Endothelial cell (in vitro differentiated cells): ENCODE measurements at places on chromosomes 7 and 10.

DNA sequence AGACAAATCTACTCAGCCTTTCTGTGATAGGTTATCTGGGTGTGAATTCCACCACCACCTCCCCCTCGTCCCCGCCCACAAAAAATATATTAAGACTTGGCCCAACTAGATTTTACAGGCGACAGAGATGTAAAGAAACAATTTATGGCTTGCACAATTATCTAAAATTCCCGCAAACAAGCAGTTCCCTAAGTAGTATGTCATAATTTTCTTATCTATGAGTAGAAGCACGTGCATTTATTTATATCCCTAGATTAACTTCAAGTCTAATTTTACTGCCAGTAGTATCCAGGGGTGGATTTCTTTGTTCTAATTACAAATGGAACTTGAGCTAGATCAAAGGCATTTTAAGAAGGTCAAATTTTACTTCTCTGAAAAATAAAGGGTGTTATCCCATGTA lies 1.7 kb downstream of the TSPAN12 start:
- peaks cover 11% of the 10 kb centered on the region for H3K36me3 ChIP-seq
- DNase-seq = no peak
- H3K27me3 ChIP-seq = peaks cover 6% of the 10 kb centered on the region
- peak overlapping the region; percentile 74 for H3K27ac ChIP-seq
- peaks cover 20% of the 10 kb centered on the region for H3K4me1 ChIP-seq

GRCh38 chr10:67471022-67471421 lies 225.0 kb downstream of the CTNNA3 start:
- H3K27me3 ChIP-seq = no peaks in the 10 kb centered on the region
- H3K36me3 ChIP-seq = no peaks in the 10 kb centered on the region
- H3K27ac ChIP-seq = no peak overlapping the region
- H3K4me3 ChIP-seq = no peak overlapping the region
- no peaks in the 10 kb centered on the region for H3K4me1 ChIP-seq

DNA sequence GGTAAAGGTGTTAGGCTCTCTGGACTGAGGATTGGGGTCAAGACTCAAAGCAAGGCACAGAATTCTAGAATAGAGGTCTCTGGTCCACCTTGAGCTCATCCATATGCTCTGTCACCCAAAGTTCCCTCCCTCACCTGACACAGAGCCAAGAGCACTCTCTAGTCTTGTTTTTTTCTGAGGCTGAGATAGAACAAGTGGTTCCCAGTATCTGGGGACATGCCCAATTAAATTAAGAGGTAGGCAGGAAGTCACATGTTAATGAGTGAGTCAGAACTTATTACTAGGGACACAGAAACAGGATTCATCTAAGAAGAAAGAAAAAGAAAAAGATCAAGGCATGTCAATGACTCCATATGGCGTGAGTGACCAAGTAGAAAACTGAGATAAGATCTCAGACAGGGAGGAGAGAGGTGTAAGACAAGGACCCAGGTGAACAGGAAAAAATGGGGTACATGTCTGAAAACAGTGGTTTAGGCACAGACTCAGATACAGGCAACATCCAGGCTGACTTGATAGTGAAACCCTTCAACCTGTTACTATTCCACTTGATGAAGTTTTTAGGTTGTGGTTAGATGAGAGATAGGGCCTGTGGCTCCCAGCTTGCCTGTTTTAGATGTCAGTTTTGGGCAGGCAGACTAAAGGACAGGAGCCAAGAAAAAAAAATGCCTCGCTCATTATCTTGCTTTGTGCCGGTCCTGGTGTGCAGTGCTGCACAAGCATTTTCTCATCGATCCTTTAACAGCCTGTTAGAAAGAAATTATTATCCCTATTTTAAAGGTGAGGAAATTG lies 609.9 kb downstream of the CCSER2 start:
- peaks cover 5% of the 10 kb centered on the region for H3K4me1 ChIP-seq
- no peaks in the 10 kb centered on the region for H3K36me3 ChIP-seq
- no peak overlapping the region for H3K4me3 ChIP-seq
- no peak overlapping the region for H3K27ac ChIP-seq

- H3K36me3 ChIP-seq = peaks cover 15% of the 10 kb centered on the region
- H3K27ac ChIP-seq = no peak overlapping the region
- H3K27me3 ChIP-seq = peaks cover 2% of the 10 kb centered on the region
- H3K4me3 ChIP-seq = no peak overlapping the region
- no peaks in the 10 kb centered on the region for H3K4me1 ChIP-seq
These were observed 493.9 kb downstream of the GLRX3 start for GRCh38 chr10:130630135-130630534.

DNA sequence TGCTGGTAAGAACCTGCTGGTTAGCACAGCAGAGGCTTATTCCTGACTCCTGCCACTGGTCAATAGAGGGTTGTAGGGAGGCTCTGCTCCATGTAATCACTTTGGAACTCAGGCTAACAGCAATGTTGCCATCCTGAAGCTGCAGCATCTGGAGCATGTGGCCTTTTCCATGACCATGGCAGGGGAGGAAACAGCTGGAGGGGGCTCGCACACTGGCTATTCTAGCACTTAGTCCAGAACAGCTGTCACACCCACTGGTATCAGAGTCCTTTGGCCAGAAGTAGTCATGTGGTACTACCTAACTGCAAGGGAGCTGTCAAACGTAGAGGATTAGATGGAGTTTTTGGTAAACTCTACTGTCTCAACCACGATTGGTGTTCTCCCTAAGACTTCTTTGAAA lies 450.0 kb downstream of the RPS24 start:
- DNase-seq = no peak
- no peaks in the 10 kb centered on the region for H3K36me3 ChIP-seq
- H3K4me1 ChIP-seq = no peaks in the 10 kb centered on the region
- H3K27me3 ChIP-seq = no peaks in the 10 kb centered on the region

DNA sequence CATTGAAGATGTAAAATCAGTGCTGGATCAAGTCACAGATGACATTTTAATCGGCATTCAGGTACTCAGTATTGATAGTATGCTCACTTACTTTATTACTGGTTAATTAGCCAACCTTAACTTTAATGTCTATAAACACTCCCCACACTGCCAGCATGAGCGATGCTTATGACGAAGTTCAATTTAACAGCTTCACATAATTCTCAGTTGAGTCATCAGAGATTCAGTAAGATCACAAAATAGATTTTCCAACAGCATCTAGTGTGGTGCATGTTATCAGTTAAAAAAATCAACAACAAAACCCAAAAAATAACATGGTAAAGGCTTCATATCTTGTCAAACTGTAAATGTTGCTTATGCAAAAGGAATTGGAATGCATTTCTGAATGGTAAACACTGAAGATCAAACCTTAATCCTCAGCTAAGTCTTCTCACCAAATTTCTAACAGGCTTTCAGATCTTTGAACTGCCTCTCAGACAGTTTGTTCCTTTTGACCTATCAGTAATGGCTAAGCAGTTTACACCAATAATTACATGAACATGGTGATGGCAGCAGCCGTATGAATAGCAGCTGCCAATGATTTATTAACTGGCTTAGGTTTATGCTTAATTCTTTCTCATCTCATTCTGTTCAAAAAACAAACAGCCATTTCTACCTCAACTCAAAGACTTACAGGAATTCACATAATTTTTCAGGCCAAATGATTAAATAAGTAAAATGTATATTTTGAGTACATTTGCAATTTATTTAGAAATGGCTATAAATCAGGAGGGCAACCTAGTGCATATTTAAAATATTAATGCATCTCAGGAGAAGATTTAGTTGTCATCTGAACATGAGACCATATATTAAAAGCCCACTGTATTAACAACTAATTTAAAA lies 98.5 kb downstream of the CABCOCO1 start:
- peaks cover 6% of the 10 kb centered on the region for H3K4me1 ChIP-seq
- no peak overlapping the region for H3K4me3 ChIP-seq
- no peak for DNase-seq
- no peaks in the 10 kb centered on the region for H3K27me3 ChIP-seq

GRCh38 chr10:23338155-23338828 lies 6.3 kb downstream of the C10orf67 start:
- H3K4me1 ChIP-seq = peaks cover 7% of the 10 kb centered on the region
- no peak overlapping the region for H3K27ac ChIP-seq
- H3K4me3 ChIP-seq = no peak overlapping the region
- H3K27me3 ChIP-seq = peaks cover 1% of the 10 kb centered on the region

DNA sequence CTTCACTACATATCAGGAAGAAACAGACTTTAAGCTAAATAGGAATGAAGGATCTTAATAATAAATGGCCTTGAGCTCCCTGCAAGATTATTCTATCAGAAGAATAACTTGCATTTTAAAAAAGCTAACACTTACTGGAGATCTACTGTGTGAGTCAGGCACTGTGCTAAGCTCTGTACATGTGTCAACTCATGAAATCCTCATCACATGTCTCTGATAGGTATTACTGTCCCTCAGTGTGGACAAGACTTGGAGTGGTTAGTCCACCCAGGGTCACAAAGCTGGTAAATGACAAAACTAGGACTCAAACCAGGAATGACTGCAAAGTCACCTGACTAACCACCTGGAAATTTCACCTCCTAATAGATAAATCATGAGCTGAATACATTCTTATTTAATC lies 57.1 kb upstream of the KCTD7 start:
- H3K4me3 ChIP-seq = no peak overlapping the region
- H3K27me3 ChIP-seq = no peaks in the 10 kb centered on the region
- DNase-seq = no peak
- H3K4me1 ChIP-seq = peaks cover 12% of the 10 kb centered on the region

DNA sequence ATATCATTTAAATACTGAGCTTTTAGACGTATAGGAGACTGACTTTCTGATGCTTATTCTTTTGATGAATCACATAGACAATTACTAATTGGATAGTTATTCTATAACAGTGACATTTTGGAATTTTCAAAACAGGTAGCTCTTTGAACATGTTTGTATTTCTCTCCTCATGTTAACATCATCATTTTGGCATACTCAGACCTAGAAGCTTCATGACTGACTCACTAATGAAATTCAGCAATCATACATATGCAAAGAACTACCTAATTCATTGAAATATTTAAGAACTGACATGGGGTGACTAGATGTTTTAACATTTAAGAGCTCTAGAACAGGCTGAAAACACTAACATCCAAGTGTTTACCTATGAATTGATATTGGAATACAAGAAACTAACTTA lies 192.3 kb downstream of the VTI1A start:
- no peak for DNase-seq
- H3K36me3 ChIP-seq = no peaks in the 10 kb centered on the region
- no peak overlapping the region for H3K4me3 ChIP-seq
- no peaks in the 10 kb centered on the region for H3K27me3 ChIP-seq
- no peaks in the 10 kb centered on the region for H3K4me1 ChIP-seq
- no peak overlapping the region for H3K27ac ChIP-seq

GRCh38 chr7:142263598-142264380 lies 5.9 kb upstream of the PRSS58 start:
- DNase-seq = no peak
- no peak overlapping the region for H3K4me3 ChIP-seq

DNA sequence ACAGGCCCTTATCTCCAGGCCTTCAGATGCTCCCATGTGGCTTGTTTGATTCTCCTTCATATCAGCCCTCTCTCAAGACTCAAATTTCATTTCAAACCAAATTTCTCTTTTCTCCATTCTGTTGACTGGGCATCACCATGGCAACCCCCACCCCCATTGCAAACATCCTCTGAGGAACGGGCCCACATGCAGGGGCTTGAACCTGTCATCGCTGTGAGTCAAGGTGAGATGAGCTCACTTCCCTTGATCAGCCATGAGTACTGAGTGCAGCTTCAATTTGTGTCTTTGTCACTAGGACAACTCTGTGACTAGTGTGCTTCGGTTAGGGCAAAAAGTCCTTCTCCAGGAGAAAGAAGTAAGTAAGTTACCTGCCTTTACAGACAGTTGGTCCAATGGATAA lies 41.9 kb downstream of the CALML3 start:
- peaks cover 26% of the 10 kb centered on the region for H3K4me1 ChIP-seq
- H3K36me3 ChIP-seq = peaks cover 5% of the 10 kb centered on the region
- no peak overlapping the region for H3K27ac ChIP-seq
- H3K27me3 ChIP-seq = peaks cover 4% of the 10 kb centered on the region
- DNase-seq = no peak

- no peaks in the 10 kb centered on the region for H3K36me3 ChIP-seq
- no peak overlapping the region for H3K4me3 ChIP-seq
- H3K27me3 ChIP-seq = no peaks in the 10 kb centered on the region
- no peak for DNase-seq
These were observed 275.2 kb downstream of the PHTF2 start for GRCh38 chr7:78073609-78074382.

DNA sequence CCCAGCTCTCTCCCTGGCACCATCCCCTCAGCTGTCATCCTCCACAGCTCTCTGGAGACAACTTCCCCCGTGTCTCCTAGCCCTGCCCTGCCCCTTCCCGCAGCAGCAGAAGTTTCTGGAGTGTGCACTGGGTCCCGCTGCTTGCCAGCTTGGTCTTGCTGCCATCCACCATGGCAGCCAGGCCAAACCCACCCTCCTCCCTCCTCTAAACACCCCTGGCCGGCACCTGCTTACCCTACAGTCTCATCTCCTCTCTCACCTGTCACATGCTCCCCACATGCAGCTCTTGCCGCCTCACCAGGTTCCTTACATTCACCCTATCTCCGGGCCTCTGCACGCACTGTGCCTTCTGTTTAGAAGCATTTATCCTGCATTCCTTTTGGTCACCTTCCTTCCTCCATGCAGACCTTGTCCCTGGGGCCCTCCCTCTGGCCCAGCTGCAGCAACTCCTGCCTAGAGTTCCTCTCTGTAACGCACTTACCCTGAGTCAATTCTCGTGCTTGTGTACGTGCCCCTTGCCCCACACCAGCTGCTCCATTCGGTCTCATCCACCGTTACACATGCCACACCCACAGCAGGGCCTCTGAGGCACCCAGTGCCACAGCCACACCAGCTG lies 93.9 kb upstream of the RET start:
- no peak overlapping the region for H3K4me3 ChIP-seq
- H3K36me3 ChIP-seq = peaks cover 3% of the 10 kb centered on the region
- peaks cover 10% of the 10 kb centered on the region for H3K27me3 ChIP-seq
- DNase-seq = no peak

DNA sequence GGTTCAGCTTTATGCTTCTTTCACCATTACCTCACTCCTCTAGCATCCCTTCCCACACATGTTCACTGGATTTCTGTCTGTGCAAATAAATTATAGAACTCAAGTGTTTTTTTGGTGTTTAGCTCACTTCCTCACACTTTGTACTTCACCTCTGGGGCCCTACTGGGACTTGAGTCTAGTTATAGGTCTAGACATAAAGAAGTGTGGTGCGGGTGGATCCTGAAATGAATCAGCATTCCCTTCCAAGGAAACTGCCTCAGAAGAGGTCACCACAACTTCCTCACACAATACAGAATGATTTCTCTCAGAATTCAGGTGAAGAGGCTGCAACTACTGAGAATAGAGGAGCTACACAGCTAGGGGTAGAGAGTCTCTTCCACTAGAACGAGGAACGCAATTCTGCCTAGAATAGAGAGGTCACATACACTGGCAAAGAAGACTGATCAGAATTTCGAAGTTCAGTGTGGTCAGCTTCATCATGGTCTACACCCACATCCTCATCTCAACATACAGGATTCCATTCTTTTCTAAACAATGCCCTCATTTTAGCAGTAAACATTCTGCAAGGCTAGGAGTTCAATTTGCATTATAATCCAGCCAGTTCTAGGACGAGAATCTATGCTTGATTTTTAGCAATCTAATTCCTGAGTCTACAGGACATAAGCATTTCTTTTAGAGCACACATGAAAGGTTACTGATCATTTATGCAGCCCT lies 938.7 kb upstream of the PHF14 start:
- H3K27me3 ChIP-seq = no peaks in the 10 kb centered on the region
- no peak overlapping the region for H3K4me3 ChIP-seq

GRCh38 chr10:49163741-49164140 lies 24.4 kb downstream of the TMEM273 start:
- H3K27me3 ChIP-seq = peaks cover 3% of the 10 kb centered on the region
- H3K4me3 ChIP-seq = no peak overlapping the region
- no peaks in the 10 kb centered on the region for H3K36me3 ChIP-seq
- peaks cover 4% of the 10 kb centered on the region for H3K4me1 ChIP-seq

- H3K36me3 ChIP-seq = no peaks in the 10 kb centered on the region
- H3K27me3 ChIP-seq = peaks cover 8% of the 10 kb centered on the region
- peaks cover 2% of the 10 kb centered on the region for H3K4me1 ChIP-seq
- no peak overlapping the region for H3K4me3 ChIP-seq
- peak; percentile 2 for DNase-seq
These were observed 31.7 kb downstream of the CAMK2B start for GRCh38 chr7:44293561-44294324.
